ENCODE measurements at places on chromosomes 2 and 18. TPM values are rescaled to one million over a fixed set of nuclear protein-coding genes. Genes with fewer than 3 reads are reported as not detected.

- no peak for DNase-seq
Observed at GRCh38 chr18:23260926-23261590, 125.8 kb downstream of the CABLES1 start.

GRCh38 chr2:96839875-96840850 lies 3.7 kb downstream of the ANKRD23 start:
- DNase-seq: no peak

The ALLC gene
- total RNA-seq: not detected

GRCh38 chr2:8352296-8352695 lies 329.6 kb upstream of the ID2 start:
- DNase-seq: no peak

DNA sequence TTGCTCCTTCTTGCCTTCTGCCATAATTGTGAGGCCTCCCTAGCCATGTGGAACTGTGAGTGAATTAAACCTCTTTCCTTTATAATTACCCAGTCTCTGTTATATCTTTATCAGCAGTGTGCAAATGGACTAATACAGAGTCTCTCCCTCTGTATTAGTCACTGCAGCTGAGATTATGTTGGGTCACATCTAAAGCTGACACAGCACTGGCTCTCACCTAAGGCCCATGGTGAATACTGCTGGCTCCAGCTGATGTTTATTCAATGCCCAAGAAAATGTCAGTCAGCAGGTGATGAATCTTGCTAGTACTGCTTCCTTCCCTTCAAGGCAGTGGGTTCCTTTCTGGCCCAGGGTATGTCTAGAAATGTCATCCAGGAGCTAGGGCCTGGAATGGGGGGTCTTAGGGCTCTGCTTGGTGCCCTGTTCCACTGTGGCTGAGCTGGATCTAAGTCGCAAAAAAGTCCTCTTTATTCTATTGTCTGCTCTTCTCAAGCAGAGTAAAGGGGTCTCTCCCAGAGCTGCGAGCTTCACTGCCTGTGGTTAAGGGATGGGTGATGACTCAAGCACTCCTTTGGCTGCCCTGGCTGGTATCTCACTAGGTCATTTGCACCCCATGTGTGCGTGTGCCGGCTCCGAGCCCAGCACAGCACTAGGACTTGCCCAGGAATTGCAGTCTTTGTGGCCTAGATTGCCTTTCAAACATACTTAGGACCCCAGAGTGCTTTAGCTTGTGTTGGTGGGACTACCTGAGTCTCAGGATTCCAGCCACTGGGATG lies 29.9 kb downstream of the PPP1R1C start:
- DNase-seq: no peak

DNA sequence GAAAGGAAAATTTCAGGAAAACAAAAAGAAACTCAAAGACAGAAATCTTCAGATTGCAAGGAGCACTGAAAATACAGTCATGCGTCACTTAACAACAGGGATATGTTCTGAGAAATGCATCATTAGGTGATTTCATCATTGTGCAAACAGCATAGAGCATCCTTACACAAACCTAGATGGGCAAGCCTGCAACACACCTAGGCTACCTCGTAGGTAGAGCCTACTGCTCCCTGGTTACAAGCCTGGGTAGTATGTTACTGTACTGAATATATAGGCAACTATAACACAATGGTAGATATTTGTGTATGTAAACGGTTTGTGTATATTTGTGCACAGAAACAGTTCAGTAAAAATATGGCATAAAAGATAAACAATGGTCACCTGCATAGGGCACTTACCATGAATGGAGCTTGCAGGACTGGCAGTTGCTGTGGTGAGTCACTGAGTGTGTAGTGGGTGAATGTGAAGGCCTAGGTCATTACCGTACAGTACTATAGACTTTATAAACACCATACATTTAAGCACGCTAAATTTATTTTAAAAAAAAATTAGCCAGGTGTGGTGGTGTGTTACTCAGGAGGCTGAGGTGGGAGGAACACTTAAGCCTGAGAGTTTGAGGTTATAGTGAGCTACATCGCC lies 33.4 kb downstream of the SFXN5 start:
- no peak for DNase-seq

- no peak for DNase-seq
Observed at GRCh38 chr2:53347269-53347668, 420.3 kb upstream of the CHAC2 start.

The OTOS gene
- total RNA-seq: not detected

Measured in activated CD8-positive, alpha-beta T cell treated with anti-CD3 and anti-CD28 coated beads for 36 hours (primary cell).